ENCODE measurements at places on chromosomes 1 and 21.

DNA sequence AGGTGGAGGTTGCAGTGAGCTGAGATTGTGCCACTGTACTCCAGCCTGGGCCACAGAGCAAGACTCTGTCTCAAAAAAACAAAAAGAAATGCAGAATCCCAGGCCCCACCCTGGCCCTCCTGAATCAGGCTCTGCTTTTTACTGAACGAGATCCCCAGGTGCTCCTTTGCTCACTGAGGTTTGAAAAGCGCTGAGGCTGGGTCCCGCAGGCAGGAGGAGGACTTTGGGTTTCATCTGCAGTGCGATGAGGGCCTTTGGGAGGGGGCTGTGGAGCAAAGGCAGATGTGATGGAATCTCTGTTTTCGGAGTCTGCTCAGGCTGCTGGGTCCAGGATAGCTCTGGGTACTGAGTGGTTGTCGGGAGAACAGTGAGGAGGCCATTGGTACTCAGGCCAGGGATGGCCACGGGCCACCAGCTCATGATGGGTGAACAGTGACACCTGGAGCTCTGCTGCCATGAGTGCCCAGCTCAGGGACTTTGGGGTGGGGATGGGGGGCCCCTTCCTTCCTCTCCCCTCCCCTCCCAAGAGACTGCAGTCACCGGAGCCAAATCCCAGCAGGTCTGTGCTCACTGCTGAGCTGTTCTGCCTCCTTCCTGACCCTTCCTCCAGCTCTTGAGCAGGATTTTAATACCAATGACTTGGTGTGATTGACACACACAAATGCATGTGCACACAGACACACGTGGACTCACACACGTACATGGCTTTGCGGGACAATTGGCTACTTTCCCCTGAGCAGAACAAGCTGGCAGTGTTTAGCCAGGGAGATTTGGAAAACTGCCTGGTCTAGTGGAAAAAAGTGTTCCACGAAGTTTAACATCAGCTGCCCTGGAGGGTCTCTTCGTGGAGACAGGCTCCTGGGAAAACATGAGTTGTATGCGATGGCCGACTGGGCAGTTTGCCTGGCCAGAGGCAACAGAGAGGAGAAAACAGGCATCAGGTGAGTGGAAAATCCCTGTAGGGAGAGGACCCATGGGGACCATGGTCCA is 3.6 kb upstream of the DHRS3 start:
- no peak for DNase-seq
- H3K27ac ChIP-seq: no peak overlapping the region
- no peaks in the 10 kb centered on the region for H3K27me3 ChIP-seq
- H3K4me3 ChIP-seq: no peak overlapping the region
- no peaks in the 10 kb centered on the region for H3K36me3 ChIP-seq

- no peaks in the 10 kb centered on the region for H3K36me3 ChIP-seq
- no peaks in the 10 kb centered on the region for H3K27me3 ChIP-seq
- DNase-seq: no peak
- H3K4me1 ChIP-seq: no peaks in the 10 kb centered on the region
- H3K4me3 ChIP-seq: no peak overlapping the region
These were observed 5.3 kb downstream of the EDN2 start for GRCh38 chr1:41479000-41479807.

DNA sequence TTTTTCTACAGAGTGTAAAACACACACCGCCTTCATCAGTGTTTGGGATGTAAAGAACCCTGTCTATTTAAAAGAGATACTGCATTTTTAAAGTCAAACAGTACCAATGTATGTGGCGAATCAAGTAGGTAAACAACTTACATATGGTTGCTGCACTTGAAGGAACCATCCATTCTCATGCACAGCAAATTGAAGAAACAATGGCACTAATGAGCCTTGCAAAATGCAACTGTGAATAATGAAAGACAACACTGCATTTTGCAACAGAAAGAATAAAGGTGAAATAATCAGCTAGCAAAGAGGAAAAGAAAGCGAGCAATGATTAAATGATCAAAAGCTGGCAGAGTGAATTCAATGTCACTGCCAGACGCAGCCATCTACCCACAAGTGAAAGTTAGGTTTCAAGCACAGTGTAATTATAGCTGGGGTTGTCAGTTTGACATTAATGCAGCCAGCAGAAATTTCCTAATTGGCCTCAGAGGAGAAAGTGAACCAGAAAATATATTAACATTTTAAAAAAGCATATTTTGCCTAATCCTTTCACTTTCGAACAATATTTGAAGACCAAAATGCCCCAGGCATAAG is 10.9 kb upstream of the BARHL2 start:
- no peak overlapping the region for H3K27ac ChIP-seq
- H3K4me1 ChIP-seq: peaks cover 40% of the 10 kb centered on the region
- no peaks in the 10 kb centered on the region for H3K36me3 ChIP-seq
- no peak overlapping the region for H3K4me3 ChIP-seq
- no peak for DNase-seq

GRCh38 chr1:118429856-118430255 is 244.8 kb upstream of the SPAG17 start:
- no peaks in the 10 kb centered on the region for H3K4me1 ChIP-seq
- no peak for DNase-seq
- no peak overlapping the region for H3K4me3 ChIP-seq
- no peaks in the 10 kb centered on the region for H3K36me3 ChIP-seq
- H3K27ac ChIP-seq: no peak overlapping the region

DNA sequence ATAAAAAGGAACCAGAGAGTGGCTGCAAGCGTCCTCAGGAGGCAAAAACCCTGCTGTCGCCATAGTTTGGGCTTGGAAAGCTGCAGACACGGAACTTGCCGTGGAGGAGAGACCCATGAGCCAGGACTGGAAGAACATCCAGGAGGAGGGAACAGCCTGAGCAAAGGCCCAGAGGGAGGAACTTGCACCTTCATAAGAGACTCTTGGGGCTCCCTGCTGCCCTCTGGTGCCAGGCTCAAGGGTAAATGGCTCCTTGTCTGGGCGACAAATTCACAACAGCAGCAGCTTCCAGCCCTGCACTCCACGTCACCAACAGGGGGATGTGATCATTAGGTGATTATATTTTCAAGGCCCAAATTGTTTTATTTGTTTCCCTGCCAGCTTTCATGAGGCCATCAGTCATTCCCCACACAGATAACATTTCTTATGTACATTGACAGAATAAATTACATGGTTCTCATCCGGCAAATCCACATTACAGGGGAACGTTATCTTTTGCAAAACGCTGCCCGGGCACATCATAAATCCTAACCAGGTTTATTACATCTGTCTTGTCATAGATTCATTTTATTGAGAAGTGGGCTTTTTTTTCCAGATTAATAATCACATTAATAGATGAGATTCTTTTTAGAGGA is 143.0 kb upstream of the GRIK3 start:
- H3K4me3 ChIP-seq: no peak overlapping the region
- no peaks in the 10 kb centered on the region for H3K27me3 ChIP-seq
- no peaks in the 10 kb centered on the region for H3K4me1 ChIP-seq

DNA sequence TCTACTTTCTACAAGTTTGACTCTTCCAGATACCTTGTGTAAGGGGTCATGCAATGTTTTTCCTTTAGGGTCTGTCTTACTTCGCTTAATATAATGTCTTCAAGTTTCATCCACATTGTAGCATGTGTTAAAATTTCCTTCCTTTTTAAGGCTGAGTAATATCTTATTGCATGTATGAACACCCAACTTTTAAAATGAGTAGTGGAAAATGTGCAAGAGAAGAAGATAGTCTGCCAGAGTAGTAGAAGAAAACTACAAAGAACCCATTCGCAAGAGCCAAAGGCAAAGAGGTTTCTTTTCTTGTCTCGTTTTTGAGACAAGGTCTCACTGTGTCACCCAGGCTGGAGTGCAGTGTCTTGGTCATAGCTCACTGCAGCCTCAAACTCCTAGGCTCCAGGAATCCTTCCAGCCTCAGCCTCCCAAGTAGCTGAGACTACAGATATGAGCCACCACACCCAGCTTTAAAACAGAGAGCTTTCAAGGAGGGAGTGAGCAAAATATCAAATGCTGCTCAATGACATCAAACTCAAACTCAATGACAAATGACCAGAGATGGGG is 9.4 kb downstream of the IL23R start:
- H3K4me3 ChIP-seq: no peak overlapping the region
- no peaks in the 10 kb centered on the region for H3K36me3 ChIP-seq
- no peak for DNase-seq
- H3K27me3 ChIP-seq: no peaks in the 10 kb centered on the region

- no peak overlapping the region for H3K27ac ChIP-seq
- no peaks in the 10 kb centered on the region for H3K4me1 ChIP-seq
- H3K4me3 ChIP-seq: no peak overlapping the region
These were observed 543.3 kb downstream of the KIF26B start for GRCh38 chr1:245698116-245698515.

- H3K4me3 ChIP-seq: no peak overlapping the region
- H3K27ac ChIP-seq: no peak overlapping the region
- H3K4me1 ChIP-seq: no peaks in the 10 kb centered on the region
- H3K36me3 ChIP-seq: no peaks in the 10 kb centered on the region
- DNase-seq: no peak
- H3K27me3 ChIP-seq: no peaks in the 10 kb centered on the region
These were observed 944.5 kb downstream of the KCNT2 start for GRCh38 chr1:195663549-195664280.

DNA sequence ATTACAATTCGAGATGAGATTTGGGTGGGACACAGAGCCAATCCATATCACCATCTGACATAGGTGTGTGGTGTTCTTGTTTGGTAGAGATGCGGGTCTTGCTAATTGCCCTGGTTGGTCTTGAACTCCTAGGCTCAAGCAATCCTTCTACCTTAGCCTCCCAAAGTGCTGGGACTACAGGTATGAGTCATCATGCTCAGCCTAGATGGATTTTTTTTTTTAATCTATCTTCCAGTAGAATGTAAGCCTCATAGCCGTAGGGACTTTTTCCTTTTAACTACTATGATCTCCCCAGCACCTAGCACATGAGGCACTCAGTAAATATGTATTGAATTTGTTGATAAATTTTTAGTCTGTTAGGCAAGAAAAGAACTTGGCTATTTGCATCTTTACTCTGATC is 94.6 kb upstream of the TENT5C start:
- no peak overlapping the region for H3K27ac ChIP-seq
- DNase-seq: no peak
- no peaks in the 10 kb centered on the region for H3K27me3 ChIP-seq
- H3K36me3 ChIP-seq: no peaks in the 10 kb centered on the region
- H3K4me1 ChIP-seq: no peaks in the 10 kb centered on the region
- no peak overlapping the region for H3K4me3 ChIP-seq

DNA sequence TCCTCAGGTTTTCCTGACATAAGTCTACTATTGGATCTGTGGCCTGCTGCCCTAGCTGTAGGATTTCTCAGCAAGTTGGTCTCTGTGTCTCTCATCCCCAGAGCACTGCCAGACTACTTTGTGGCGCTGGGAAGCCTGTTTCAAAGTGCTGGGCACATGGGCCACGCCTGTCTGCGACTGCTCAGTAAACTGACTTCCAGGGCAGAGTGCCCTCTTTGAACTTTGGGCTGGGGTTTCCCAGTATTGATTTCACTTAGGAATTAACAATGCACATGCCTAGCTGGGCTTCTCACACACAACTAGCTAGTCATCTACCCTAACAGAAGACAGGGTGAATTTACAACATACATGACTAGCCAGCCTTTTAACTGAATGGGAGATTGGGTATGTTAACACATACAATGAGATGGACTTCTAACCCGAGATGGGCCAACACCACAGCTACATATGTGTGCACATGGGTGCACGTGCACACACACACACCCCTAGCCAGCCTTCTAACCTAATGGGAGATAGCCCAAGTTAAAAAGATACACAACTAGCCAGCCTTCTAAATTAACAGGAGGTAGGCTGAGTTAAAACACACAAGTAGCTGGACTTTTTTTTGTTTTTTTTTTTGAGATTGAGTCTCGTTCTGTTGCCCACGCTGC is 6.9 kb upstream of the TRIM17 start:
- H3K36me3 ChIP-seq: no peaks in the 10 kb centered on the region
- no peaks in the 10 kb centered on the region for H3K4me1 ChIP-seq
- no peaks in the 10 kb centered on the region for H3K27me3 ChIP-seq
- H3K27ac ChIP-seq: no peak overlapping the region

DNA sequence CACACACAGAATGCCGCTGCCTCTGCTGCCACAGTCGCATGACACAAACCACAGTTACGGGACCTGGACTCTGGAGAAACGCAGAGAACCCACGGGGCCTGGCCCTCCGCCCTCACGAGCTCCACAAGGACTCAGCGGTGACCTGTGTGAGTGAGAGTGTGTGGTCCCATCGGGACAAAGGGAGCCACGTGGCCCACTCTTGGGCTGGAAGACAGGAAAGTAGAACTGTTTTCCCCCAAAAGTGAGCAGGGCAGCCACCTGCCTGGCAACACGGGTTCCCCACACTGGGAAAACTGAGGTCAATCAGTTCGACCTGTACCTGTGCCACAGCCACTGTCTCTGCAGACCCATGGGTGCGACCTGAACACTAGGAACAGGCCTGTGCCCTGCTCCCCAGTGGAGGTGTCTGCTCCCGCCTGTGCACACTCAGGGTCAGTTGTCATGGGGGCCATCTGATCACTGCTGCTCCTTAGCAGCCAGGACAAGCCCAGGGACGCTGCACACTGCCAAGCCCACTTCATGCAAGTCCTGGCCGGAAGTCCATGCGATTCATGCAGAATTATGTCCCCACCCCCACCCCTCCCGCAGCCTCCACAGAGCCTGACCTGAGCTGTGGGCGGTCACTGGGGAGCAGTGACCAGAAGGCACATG is 54.4 kb upstream of the ADARB1 start:
- H3K4me1 ChIP-seq: no peaks in the 10 kb centered on the region
- H3K36me3 ChIP-seq: no peaks in the 10 kb centered on the region
- H3K27ac ChIP-seq: no peak overlapping the region
- no peak for DNase-seq
- peaks cover 14% of the 10 kb centered on the region for H3K27me3 ChIP-seq
- no peak overlapping the region for H3K4me3 ChIP-seq

- H3K4me3 ChIP-seq: no peak overlapping the region
- H3K4me1 ChIP-seq: no peaks in the 10 kb centered on the region
- no peaks in the 10 kb centered on the region for H3K27me3 ChIP-seq
- H3K27ac ChIP-seq: no peak overlapping the region
- no peaks in the 10 kb centered on the region for H3K36me3 ChIP-seq
These were observed 248.8 kb downstream of the RHOU start for GRCh38 chr1:228984107-228984506.

GRCh38 chr1:67748630-67749029 is 63.6 kb downstream of the GADD45A start:
- H3K4me3 ChIP-seq: no peak overlapping the region
- DNase-seq: no peak
- H3K27me3 ChIP-seq: no peaks in the 10 kb centered on the region
- H3K36me3 ChIP-seq: no peaks in the 10 kb centered on the region

- H3K27ac ChIP-seq: no peak overlapping the region
- H3K36me3 ChIP-seq: no peaks in the 10 kb centered on the region
- DNase-seq: no peak
- H3K4me1 ChIP-seq: no peaks in the 10 kb centered on the region
- no peak overlapping the region for H3K4me3 ChIP-seq
- H3K27me3 ChIP-seq: no peaks in the 10 kb centered on the region
These were observed 41.9 kb downstream of the NGF start for GRCh38 chr1:115295904-115296696.
